ENCODE measurements at places on chromosomes 7 and 10.

GRCh38 chr7:98496618-98497017 lies 95.7 kb upstream of the BAIAP2L1 start:
- no peak for DNase-seq

GRCh38 chr7:102094316-102094650 lies 192.4 kb upstream of the SH2B2 start:
- no peak for DNase-seq

DNA sequence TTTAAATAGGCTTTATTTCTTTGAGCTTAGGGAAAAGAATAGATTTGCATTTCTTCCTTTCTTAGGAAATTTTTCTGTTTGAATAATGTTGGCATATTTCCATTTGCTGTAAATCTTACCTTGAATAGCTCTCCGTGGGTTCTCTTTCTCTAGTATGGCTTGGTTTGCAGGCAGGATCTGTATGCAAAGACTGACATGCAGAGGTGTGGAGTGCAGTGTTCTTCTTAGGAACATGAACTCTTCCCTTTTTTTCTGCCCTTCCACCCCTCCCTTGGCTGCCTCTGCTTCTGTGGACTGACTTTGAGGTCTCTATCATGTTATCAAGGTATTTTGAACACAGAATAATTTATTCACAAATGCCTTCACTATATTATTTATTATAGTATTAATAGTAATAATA lies 222.8 kb downstream of the LHFPL3 start:
- DNase-seq = no peak

GRCh38 chr10:127612-128432 lies 7.4 kb upstream of the ZMYND11 start:
- peak; percentile 44 for DNase-seq

GRCh38 chr7:138289864-138290263 lies 170.2 kb upstream of the TRIM24 start:
- DNase-seq = no peak

GRCh38 chr10:75019370-75019769 lies 92.1 kb upstream of the SAMD8 start:
- DNase-seq = peak; percentile 23

DNA sequence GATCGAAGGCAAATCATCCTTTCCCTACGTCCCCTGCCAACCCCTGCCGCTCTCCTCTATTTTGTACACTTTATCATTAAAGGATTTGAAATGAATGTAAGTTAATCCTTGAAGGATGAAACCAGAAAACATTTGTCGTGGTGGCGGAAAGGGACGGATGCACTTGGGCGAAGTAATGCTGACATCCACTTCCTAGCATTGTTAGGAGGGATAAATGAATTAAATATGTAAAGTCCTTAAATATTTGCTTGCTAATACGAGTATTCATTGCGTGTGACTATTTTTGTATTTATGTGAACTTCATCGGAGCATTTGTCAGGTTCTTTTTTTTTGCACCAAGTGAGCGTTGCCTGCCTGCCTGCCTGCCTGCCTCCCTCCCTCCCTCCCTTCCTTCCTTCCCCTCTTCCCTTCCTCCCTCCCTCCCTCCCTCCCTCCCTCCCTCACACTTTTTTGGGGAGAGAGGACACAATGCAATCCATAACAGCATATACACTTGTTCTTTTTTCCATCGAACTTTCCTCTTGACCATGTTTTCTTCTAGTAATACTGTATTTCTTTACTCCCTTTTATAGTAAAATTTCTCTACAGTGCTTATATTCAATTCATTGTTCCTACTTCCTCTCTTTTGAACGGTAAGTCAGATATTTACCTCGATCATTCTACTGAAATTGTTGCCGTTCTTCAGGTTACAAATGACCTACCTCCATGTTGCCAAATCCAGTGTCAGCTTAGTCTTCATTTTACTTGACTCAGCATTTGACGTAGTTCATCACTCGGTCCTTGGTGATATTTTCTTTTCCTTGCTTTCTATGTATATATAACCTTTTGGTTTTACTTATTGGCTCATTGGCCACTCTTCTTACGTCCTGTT lies 831 bp downstream of the CCDC7 start:
- no peak for DNase-seq

All from activated CD4-positive, alpha-beta T cell treated with anti-CD3 and anti-CD28 coated beads, Interleukin-2, Interleukin-6, amounts not matched to agents 100 ng/mL and 50 ng/mL, durations not matched to agents 16 hours and 8 hours (primary cell).